ENCODE measurements at places on chromosomes 5 and 9.

GRCh38 chr5:174094857-174095606 lies 49.5 kb downstream of the NSG2 start:
- DNase-seq = no peak

DNA sequence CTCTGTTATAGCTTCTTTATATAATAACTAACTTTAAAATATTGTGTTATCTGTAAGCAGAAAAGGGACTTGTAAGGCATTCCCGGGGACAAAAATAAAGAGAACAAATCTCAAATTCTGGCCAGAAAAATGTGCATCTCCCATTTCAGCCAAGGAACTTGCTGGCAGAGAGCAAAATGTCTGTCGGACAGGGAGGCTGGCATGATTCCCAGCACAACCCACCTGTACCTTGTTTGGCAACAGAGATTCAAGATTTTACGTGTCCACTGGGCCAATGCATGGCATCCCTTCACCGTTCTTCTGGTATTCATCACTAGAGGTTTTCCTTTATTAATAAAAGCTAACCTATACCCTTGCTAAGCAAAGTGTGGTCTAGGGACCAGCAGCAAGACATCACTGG lies 566.6 kb downstream of the PSAT1 start:
- DNase-seq = no peak

GRCh38 chr5:55173687-55174230 lies 782 bp upstream of the CDC20B start:
- DNase-seq = peak; percentile 79

GRCh38 chr9:104564358-104564757 lies 4.6 kb upstream of the OR13C8 start:
- no peak for DNase-seq

- DNase-seq = no peak
These were observed 38.3 kb upstream of the KCNV2 start for GRCh38 chr9:2679011-2679410.

DNA sequence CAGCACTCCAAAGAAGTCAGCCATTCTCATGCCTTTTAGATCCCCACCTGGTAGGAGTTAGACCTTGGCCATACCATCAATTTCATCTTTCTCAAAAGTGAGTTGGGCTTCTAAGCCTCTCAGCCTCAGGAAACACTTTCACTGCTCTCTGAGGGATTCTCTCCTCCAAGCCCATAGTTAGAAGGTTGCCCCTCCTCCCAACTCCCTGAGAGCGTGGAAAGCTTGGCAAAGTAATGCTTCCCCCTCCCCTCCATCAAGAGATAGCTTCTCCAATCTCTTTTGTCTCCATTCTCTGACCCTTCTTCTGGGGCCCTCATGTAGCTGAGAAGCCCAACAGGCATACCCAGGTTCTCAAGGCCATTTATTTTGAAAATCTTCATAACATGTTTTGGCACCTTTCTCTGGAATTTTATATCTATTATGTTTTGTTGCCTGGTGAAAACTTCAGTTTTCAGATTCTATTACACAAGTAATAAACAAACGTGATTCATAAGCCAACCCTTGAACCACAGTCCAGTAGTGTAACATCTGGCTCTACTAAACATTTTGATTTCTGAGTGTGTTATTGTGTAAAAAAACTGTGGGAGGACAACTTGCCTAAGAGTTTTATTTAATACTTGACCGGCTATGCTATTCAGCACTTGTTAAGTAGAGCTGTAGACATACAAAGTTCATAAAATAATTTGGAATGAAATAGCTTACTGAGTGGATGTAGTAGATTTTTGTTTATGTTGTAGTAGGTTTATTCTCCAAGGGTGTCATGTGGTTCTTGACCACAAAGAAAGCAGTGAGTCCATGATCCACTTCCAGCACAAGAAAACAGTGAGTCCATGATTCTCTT lies 17.1 kb downstream of the LVRN start:
- DNase-seq = no peak

GRCh38 chr5:137684761-137685160 lies 51.1 kb downstream of the KLHL3 start:
- no peak for DNase-seq

DNA sequence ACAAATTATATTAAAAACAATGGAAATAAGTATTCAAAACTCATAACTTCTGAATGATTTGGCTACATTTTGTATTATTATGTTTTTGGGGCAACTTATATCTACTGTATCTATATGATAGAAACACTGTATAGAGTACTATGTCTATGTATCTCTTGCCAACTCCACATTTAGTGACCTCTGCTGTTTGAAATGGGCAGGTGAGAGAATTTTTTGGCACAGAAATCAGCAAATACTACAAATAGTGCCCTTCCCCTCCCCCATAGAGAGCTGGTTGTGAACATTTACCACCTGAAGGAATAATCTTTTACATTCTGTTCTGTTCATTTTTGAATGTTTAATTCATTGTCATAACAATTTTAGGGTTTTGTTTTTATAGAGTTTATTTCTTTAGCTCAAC lies 545.3 kb downstream of the PDE4D start:
- DNase-seq = no peak

GRCh38 chr9:124209279-124209678 lies 48.5 kb upstream of the NEK6 start:
- DNase-seq = no peak

- DNase-seq = no peak
These were observed 1.7 kb downstream of the CANX start for GRCh38 chr5:179700401-179700918.

- DNase-seq = no peak
These were observed 245.3 kb upstream of the RASA1 start for GRCh38 chr5:87022415-87022814.

- DNase-seq = no peak
These were observed 707 bp downstream of the RMND5B start for GRCh38 chr5:178131446-178131996.

DNA sequence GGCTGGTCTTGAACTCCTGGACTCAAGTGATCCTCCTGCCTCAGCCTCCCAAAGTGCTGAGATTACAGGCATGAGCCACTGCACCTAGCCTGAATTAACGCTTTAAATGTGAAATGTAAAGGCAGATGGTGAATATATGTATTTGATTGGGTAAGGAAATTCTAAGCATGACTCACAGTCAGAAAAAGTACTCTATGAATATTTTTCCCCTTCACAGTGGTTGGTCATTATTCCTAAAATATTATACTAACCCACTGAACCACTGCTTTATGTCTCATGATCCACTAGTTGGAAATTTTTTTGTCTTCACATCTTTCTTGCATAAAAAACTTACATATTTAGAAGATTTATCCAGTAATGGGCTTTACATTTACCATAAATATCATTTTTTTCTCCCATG lies 14.5 kb upstream of the TENT4A start:
- DNase-seq = no peak

DNA sequence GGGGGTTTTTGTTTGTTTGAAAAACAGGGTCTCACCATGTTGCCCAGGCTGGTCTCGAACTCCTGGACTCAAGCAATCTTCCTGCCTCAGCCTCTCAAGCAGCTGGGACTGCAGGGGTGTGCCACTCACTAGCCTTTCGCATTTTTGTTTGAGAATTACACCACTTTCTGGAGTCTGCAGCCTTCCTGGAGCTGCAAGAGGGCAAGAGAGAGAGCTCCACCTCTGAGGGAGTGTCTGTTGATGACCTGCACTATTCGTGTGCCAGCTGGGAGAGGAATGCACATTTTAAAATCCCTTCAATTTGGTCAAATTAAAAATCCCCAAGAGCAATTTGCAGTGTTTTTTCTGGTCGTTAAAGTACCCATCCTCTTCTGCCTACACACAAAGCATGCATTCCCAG lies 5.0 kb upstream of the CKMT2 start:
- no peak for DNase-seq

DNA sequence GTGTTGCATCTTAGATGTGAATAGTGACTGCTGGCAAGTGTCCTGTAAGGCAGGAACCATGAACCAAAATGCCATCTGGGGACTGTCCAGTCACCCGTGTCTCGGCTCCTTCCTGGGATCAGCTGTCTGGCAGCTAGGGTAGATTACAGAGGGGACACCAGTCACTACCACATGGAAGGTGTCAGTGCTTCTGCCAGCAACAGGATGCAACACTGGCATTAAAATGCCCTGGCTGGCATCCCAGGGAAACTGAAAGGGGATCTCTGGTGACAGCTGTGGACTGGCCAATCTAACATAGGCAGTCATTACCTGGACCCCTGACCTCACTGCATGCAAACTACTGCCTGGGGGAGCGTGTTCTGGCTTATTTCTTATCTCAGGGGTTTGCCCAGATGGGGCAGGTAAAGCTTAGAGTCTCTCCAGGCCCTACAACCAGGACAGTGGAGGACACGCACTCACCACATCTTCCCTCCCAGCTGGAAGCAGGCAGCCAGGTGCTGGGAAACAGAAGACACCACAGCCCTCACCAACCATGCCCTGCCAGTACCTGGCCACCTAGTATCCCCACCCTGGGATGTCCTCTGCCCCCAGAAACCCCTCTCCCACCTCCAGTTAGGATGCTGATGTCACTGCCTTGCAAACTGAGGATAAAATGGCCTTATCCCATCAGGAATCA lies 83.8 kb downstream of the SEMA4D start:
- DNase-seq = no peak

GRCh38 chr9:37239224-37239859 lies 119.0 kb downstream of the ZCCHC7 start:
- no peak for DNase-seq

DNA sequence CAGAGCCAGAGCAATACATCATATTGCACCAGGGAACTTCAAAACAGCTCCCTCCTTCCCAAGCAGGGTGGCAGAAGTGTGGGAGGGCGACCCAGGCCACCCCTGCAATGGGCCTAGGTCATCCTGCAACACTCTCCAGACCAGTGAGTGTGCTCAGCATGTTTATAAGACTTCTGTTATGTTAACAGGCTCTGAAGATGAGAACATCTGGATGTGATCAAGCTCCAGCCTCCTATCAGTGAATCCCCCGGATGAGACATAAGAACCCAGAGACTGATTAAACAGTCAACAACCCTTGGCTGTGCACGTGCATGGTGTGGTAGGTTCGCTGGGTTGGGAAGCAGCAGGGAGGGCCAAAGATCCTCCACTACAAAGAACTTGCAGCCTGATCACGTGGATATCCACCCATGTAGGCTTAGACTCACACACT lies 63.3 kb downstream of the ABCA1 start:
- DNase-seq = no peak

- no peak for DNase-seq
These were observed 54.9 kb upstream of the SMIM15 start for GRCh38 chr5:61217214-61217613.

GRCh38 chr9:84709056-84709455 lies 39.5 kb downstream of the NTRK2 start:
- DNase-seq = no peak

DNA sequence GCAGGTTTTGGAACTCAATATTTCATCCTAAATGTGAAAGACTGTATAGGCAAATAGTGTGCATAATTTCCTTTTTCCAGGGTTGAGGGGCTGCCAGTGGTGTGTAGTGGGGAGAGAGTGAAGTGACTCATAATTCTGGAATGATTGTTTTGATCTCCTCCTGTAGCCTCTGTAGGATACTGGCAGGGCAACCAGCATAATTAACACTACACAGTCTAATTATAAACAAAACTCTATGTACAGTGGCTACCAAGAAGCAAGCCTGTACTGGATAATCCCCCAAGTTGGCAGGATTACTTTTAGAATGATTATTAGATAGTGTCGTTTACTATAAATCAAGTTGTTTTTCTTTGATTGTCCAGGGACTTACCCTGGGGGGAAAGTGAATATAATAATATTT lies 32.2 kb downstream of the LNPEP start:
- DNase-seq = peak; percentile 74

DNA sequence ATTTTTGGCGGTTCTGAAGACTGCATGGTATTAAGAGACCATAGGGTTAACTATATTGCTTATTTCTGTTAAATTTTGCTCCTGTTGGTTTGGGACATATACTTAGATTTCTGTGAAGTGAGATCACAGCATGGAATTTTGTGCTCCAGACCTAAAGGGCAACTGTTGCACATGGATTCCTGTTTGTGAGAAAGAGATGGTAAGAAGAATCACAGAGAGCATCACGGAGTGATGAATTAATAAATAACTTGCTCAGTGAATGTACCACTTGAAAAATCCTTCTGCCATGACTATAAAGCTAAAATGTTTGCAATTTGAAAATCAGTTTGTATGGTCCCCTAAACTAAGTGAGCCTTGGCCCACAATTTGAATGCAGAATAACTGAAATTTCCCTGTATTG lies 4.5 kb downstream of the PSAT1 start:
- no peak for DNase-seq

GRCh38 chr9:93824386-93825294 lies 130.5 kb downstream of the BARX1 start:
- no peak for DNase-seq

GRCh38 chr9:69090946-69091345 lies 55.4 kb downstream of the FXN start:
- DNase-seq = no peak

DNA sequence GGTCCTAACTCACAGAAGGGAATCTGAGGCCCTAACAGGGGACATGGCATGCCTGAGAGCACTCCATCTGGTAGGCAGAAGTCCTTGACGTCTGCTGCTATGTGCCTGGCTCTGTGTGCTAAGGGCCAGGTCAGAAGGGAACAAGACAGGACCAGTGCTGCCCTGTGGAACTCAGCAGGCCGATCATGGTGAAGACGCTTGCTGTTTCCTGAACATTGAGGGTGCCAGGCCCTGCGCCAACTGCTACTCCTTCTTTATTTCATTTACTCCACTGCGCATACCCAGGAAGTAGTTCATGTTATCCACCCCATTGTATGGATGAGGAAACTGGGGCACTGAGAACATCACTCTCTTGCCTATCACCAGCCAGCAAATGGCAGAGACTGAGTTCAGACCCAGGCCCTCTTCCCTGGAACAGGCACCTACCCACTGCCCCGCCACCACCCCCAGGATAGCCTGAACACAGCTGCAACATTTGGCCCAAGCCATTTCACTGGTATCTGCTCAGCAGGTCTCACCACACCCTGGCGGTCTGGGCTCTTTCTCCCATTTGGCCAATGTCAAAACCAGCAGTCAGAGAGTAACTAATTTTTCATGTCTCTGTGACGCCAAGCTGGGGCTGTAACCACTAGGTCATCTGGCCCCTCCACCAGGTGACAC lies 24.8 kb upstream of the FOXI1 start:
- DNase-seq = no peak

DNA sequence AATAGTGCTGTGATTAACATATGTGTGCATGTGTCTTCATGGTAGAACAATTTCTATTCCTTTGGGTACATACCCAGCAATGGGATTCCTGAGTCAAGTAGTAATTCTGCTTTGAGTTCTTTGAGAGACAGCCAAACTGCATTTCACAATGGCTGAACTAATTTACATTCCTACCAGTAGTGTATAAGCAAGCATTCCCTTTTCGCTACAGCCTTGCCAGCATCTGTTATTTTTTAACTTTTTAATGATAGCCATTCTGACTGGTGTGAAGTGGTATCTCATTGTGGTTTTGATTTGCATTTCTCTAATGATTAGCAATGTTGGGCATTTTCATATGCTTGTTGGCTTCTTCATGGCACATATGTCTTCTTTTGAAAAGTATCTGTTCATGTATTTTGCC lies 308.5 kb downstream of the ARRDC3 start:
- DNase-seq = no peak
